ENCODE measurements at places on chromosomes 6 and 20.

GRCh38 chr20:33791959-33792597, 19.1 kb upstream of the CHMP4B start:
- no peak for DNase-seq

- DNase-seq, result no peak
Measured at GRCh38 chr6:105810105-105810921, 275.8 kb upstream of the PRDM1 start.

GRCh38 chr6:113416170-113416569, 441.0 kb upstream of the MARCKS start:
- DNase-seq, result no peak

GRCh38 chr6:139256087-139256486, 35.7 kb downstream of the TXLNB start:
- DNase-seq, result no peak

DNA sequence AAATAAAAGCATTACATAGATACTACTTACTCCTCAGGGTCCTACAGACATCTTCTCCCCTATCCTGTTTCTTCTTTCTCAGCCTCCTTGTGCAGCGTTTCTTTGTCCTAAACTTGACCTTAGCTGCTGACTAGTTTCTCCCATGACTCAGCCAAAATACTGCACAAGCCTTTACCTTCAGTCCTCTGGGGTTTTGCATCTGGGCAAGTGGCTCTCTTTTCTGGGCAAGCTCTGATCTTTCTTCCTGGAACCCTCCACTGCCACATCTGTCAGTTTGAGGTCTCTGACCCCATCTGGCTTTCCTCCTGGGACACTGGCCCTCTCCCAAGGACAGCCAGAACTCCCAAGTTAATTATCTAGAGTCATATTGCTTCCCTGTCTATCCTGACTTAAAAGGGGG, 838.4 kb downstream of the DHX35 start:
- no peak for DNase-seq

DNA sequence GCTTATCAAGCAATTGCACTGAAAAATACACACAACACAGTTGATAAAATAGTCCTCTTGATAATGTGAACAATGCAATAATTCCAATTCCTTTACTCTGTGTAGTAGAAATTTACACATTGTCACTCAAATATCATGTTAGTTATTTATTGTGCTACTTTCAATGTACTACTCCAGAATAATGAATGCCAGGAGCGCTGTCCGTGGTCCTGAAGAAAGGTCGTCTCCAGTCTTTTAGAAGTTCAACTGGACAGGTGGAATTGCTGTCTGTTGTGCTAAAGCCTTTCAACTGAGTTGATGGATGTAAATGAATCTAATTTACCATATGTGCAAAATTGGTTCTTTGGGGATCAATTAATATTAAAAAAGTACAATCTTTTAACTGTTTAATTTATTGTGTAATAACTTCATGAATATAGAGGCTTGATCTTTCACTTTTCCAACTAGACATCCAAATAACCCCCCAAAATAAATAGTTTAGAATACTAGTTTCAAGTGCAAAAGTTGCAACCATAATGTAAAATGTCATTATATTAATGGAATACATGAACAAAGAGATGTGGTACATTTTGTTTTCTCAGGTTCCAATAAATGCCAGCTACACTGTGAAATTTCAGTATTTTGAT, 3.2 kb downstream of the GRIK2 start:
- no peak for DNase-seq

- DNase-seq, result no peak
Measured at GRCh38 chr6:132490024-132490423, 22.9 kb downstream of the STX7 start.

GRCh38 chr6:89985751-89986493, 91.7 kb downstream of the GJA10 start:
- no peak for DNase-seq

GRCh38 chr6:146635165-146635564, 36.4 kb downstream of the ADGB start:
- no peak for DNase-seq

- DNase-seq, result no peak
Measured at GRCh38 chr6:105759946-105760345, 326.2 kb upstream of the PRDM1 start.

- no peak for DNase-seq
Measured at GRCh38 chr20:1323830-1324597, 4.9 kb downstream of the SDCBP2 start.

DNA sequence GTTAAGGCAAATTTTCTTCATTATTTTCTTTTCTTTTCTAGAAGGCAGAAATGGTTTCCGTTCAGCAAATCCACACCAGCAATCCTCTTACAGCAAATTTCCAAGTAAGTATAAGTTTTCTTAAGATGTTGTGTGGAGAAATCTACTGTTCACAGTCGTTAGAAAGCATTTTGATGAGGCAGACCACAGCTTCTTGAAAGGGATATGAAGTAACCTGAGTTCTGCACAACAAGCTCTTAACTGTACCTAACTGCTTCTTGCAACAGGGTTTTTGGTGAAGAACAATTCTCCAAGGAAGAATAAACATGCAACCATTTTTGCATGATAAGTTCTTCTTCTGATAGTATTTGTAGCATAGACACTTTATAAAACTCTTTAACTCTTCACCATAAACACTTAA, 45.3 kb upstream of the STXBP5 start:
- no peak for DNase-seq

- DNase-seq, result no peak
Measured at GRCh38 chr6:137723273-137724017, 143.6 kb upstream of the TNFAIP3 start.
